ENCODE measurements at places on chromosomes 1 and 21.

DNA sequence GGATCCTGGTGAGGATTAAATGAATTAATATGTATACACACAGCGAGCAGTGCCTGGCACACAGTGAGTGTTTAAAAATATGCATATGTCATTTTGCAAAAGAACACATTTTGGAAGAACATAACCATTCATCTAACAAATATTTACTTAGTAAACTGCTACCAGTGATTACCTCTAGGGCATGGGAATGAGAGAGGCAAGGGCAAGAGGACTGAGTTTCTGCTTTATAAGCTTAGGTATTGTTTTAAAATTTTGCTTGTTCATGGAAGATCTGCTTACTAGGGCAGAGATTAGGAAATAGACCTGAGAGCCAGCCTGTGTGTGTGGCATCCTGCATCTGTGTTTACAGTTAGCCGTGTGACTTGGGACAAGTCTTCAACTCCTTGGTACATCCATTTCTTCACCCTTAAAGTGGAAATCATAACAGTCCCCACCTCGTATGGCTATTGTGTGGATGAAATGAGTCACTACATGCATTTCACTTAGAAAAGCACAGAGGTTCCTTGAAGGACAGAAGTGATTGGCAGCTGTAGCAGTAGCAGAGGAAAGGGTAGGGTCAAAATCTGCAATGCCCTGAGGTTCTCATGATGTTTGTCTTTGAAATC, 198.5 kb upstream of the FMN2 start:
- no peak for DNase-seq

DNA sequence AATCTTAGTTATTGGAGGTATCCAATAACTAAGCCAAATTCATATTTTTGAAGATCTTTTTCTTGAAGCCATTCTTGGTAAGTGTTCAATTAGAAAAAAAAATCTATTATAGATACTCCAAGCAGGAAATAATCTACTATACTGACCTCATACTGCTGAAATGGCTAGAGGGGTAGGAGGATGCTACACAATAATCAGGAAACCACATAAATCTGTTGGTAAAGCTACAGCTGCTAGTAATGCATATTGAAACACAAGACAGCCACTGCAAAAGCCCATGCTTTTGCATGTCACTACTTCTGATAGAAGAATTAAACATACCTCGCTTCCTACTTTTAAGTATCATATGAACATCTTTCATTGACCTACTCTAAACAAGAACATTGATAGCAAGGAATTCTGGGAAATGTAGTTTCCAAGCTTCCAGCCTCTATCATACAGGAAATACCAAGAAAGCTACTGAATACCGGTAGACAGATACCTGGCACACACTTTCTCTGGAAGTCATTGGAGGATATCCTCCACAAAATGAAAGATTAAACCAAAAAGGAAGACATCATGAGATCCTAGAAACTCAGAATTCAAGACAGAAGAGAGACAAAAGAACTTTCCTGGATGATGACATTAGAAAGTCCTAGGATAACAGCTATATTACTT, 103.0 kb upstream of the VAV3 start:
- no peak for DNase-seq

DNA sequence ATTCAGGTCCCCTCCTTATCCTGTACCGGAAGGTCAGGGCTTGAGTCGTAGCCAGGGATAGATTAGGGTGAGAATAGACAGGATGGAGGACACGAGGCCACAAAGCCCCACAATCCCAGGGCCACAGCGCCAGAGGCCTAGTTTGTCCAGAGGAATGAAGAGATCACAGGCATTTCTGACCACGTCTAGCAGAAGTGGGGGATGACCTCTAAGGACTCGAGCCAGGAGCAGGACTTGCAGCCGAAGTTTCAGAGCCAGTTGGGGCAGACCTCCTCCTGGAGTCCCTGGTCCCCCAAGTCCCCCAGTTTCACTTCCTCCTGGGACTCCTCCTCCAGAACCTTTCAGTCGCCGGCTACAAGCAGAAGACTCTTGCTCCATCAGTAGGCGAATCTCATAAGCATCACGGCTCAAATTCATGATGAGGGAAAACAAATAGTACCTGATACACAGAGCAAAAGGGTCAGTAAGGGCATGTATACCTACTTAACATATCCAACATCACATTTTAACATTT, 2.3 kb upstream of the ITGA10 start:
- DNase-seq, result no peak

DNA sequence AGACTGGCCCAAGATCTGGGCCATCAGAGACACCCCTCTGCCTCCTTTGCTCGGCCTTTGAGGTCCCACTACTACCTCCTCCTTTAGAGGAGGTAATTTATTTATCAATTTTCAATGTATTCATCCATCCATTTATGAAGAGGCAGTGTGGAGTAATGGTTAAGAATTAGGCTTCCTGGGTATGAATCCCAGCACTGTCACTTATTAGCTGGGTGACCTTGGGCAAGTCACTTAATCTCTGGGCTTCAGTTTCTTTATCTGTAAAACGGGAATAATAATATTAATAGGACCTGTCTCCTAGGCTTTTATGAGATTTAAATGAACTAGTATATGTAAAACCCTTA, 1.7 kb downstream of the NR0B2 start:
- DNase-seq, result no peak

DNA sequence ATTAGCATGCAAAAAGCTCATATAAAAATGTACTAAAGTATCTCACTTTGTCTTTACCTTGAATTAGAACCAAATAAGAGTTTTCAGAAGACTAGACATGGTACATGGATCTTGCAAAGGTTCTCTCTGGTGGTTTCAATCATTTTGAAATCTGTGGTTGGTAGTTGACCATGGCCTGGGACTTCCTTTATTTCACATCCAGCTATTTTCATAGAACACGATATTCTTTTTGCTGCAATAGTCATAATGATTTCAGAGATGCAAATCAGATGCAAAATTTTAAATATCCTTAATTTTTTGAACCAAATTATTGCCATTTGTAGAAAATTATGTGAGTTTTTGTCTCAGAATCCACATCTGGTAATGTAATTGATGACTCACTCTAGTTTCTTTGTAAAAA, 375.1 kb upstream of the ZP4 start:
- no peak for DNase-seq

DNA sequence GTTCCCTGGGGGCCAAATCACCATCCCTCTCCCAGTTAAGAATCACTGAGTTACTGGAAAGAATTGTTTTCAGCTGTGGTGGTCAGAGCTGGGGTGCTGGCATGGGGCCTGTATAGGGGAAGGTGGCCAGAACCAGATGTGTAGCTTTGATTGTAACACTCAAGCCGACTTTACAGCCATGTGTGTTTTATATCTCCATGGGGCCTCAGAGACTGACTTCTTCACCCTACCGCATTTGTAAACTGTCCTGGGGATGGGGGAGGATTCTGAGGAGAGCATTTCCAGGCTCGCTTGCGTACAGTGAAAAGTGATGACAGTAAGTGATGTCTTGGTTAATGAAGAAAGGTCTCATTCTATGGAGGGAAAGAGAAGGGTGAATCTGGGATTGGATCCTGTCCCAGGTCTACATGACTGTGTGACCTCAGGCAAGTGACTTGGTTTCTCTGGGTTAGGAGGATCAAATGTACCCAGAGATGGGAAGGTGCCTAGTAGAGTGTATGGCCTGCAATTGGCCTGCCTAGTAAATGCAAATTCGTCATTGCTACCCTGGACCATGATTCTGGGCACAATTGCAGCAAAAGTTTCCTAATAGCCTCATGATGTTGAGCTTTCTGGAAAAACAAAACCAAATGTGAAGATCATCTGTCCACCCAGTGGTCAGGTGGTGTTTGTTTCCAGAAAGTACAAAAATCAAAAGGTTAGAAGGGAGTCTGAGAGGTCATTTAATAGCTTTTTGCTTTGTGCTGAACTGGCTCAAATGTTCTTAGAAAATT, 49.7 kb upstream of the RCC2 start:
- DNase-seq, result no peak

- no peak for DNase-seq
Observed at GRCh38 chr1:77582905-77583304, 99.6 kb downstream of the ZZZ3 start.

- no peak for DNase-seq
Observed at GRCh38 chr1:162541619-162542141, 19.8 kb upstream of the UAP1 start.

- peak; percentile 77 for DNase-seq
Observed at GRCh38 chr21:31558962-31559367, 100.5 kb upstream of the SOD1 start.

- no peak for DNase-seq
Observed at GRCh38 chr1:23387494-23387893, 17.9 kb upstream of the ZNF436 start.

DNA sequence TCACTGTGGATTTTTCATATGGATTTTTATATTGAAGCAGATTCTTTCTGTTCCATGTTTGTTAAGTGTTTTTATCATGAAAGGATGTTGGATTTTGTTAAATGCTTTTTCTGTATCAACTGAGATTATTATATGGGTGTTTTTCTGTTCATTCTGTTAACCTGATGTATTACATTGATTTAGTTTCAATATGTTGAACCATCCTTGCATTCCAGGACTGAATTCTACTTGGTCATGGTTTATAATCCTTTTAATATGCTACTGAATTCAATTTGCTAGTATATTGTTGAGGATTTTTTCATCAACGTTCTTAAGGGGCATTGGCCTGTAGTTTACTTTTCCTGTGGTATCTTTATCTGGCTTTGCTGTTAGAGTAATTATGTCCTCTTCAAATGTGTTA, 55.8 kb downstream of the CCDC30 start:
- DNase-seq, result no peak

DNA sequence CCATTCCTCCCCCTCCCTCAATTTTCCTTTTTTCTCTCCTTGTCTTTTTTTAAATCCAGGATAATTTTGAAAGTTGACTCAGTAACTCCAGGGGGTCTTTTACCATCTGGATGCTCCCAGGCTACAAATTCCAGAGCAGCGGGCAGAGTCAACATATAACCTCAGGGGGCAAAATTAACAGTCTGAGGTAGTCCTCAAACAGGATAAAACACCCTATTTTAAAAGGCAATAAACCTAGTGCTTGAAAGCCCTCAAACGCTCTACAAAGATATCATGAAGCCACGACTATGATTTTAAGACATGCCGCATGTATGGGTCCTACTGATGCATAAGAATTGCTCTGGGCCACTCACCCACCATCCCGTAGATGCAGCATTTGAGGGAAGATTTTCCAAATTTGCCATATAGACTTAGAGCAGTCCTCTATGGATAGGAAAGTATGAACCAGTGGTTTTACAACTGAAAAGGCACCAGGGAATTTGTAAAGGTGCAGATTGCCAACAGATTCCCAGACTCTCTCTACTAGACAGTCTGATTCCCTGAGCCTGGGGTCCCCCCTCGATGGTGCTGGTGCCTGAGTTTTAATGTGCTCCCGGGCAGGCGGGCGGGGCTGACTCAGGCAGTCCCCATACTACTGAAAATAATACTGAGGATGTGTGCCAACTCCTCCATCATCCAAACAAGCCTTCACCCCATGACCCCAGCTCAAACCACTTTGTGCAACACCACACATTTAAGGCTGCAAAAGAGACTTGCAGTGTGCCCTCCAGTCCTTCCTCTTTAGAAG, 37.2 kb downstream of the PTPN14 start:
- DNase-seq, result no peak

- DNase-seq, result no peak
Observed at GRCh38 chr1:55639526-55639925, 424.4 kb upstream of the USP24 start.

GRCh38 chr1:93625582-93626327, 55.9 kb downstream of the BCAR3 start:
- DNase-seq, result no peak

DNA sequence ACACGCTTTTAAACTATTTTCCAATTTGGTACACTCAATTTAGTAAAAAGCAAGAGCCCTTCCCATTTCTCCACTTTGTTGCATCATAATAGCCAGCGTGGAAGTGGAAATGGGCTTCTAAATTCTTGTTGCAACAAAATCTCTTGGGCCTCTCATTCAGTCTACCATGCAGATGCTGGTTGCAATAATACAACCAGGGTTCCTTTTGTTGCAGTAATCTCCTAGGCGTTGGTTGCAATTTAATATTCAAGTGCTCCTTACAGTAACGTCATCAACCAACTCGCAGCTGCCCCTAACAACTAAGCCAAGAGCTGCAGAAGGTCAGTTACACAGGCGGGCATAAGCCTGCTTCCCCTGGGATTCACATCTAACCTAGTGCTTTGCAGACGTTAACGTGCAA, 2.7 kb upstream of the HDGF start:
- DNase-seq, result no peak

DNA sequence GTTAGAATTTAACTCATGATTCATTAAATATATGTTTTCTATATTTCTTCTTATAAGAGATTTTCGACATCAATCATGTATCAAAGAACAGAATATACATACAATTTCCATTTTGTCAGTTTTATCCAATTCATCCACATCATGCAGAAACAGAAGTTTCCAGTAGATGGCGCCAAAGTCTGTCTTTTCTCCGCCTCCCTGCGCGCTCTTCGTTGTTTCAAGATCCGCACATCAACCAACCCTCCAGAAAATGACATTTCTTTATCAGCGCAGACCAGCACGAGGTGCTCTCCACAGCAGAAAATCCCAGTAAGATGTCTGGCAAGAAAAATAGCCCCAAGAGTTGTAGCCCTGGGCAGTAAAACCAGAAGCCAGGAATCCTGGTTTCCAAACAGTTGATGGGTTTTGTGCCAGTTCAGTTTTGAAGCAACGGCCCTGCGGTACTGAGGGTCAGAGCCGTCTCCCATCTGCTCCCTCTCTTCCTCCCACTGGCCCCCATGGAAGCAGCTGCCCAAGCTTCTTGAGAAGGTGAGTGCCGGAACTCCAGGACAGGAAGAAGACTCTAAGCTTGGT, 38.6 kb upstream of the GPR137B start:
- DNase-seq, result peak; percentile 50

GRCh38 chr1:203558064-203558760, 64.3 kb downstream of the OPTC start:
- DNase-seq, result no peak

GRCh38 chr1:198352975-198353695, 187.3 kb downstream of the ATP6V1G3 start:
- no peak for DNase-seq

DNA sequence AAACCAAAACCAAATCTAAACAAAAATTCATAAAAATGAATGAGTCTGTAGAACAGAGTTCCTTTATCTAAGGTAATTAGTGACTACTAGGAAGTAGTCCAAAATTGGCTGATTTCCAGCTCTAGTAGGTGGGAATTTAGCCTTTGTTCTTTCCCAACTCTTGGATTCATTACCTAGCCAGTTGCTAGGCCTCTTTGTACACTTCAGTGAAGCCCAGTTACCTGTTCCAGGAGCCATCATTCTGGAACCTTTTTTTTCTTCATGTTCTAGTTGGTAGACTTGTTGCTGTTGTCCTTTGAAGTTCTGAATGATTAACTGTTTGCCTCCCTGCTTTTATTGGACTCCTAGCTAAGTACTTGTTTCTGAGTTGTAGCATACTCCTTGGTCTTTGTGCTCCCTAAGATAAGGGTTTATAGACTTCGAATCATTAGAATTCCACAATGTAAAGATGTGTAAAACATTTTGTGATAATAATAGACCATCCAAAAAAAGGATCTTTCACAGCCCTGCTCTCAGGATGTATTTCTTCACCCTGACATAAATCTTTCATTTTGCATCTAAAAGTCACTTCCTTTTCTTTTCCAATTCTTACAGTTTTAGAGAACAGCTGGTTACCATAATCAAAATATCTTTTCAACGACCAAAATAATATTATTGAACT, 9.8 kb downstream of the PLA2G4A start:
- no peak for DNase-seq

Data from activated T-cell treated with anti-CD3 and anti-CD28 coated beads for 1 hour (primary cell).